Daoy (cell line): ENCODE measurements at places on chromosomes 2 and 18. TPM values are rescaled to one million over a fixed set of nuclear protein-coding genes. Genes with fewer than 3 reads are reported as not detected.

POTEC gene
- total RNA-seq: 2.9 and 3.8 TPM in 2 replicates

NGEF gene
- 0.17 and 3.3 TPM in 2 replicates for total RNA-seq

CYTIP gene
- total RNA-seq: 3.1 and 5.9 TPM in 2 replicates

CFAP221 gene
- 0.29 and 2.0 TPM in 2 replicates for total RNA-seq

RNF25 gene
- total RNA-seq: 42.3 and 54.7 TPM in 2 replicates

SERPINB5 gene
- not detected in 2 replicates for total RNA-seq

TRIM54 gene
- not detected in 2 replicates for total RNA-seq
